Left ventricle myocardium inferior (tissue), 1 donor: ENCODE measurements at places on chromosomes 11 and 22.

DNA sequence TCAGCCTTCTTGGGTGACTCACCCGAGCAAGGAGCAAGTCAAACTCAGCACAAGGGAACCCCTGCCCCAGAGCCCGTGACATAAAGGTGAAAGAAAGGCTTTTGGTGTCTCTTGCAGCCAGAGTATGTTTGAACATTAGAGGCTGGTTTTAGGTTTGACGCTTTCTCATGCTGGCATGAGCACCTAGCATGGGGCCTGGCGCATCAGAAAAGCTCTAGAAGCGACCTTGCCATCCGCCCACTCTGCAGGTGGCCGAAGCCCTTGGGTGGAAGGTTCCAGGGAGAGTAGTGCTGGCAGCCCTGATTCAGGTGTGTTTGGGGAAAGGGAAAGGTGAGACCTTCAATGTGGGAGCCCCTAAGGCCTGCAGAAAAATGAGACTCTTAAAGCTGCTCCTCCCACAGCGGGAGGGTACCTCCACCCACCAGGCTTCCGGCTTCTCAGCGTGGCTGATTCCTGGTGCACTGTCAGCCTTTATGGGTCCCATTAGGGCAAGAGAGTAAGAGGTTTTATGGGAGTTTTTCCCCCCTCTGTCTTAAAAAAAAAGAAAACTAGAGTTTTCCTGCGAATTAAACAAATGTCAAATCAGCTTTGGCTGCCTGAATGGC is 88.4 kb downstream of the GRIK4 start:
- DNase-seq: no peak

DNA sequence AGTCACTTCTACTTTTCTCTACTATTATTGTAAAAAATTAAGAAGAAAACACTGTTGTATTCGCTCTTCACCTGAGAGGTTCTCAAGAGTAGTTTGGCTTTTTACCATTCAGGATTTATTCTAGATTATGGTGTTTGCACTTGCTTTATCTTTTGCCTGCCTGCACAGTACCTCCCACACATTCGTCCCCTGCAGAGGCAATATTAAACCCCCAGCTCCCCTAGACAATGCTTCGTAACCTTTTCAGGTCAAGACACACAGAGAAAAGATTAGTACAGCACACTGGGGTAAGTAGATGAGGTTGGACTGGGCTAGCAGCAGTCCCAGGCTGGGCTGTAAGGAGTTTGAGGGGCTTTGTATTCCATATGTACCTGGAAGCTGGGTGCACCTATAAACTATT is 62.4 kb downstream of the TNRC6B start:
- DNase-seq: no peak

DNA sequence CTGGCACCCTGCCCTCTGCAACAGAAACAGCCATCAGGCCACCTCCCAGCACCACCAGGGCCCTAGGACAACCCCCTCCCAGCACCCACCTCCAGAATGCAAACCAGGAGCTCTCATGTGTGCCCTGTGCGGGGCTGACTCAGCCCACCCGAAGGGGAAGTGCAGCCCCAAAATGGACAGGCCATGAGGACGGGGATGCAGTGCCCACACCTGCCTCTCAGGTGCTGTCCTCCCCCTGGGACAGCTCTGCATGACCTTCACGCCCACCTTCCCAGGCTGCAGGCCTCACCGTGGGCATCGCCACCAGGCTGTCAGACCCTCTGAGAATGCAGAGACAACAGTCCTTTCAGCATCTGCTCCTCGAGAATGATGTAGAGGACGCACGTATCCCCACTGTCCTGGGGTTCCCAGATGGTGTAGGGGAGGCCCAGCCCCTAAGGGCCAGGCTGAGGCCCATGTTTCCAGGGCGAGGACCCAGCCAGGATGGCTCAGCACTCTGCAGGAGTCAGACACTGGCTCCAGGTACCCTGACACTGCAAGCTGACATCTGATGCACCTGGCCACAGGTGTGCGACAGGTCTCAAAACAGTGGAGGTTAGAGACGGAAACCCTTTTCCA is 13.5 kb downstream of the MOB2 start:
- peak; percentile 9 for DNase-seq

DNA sequence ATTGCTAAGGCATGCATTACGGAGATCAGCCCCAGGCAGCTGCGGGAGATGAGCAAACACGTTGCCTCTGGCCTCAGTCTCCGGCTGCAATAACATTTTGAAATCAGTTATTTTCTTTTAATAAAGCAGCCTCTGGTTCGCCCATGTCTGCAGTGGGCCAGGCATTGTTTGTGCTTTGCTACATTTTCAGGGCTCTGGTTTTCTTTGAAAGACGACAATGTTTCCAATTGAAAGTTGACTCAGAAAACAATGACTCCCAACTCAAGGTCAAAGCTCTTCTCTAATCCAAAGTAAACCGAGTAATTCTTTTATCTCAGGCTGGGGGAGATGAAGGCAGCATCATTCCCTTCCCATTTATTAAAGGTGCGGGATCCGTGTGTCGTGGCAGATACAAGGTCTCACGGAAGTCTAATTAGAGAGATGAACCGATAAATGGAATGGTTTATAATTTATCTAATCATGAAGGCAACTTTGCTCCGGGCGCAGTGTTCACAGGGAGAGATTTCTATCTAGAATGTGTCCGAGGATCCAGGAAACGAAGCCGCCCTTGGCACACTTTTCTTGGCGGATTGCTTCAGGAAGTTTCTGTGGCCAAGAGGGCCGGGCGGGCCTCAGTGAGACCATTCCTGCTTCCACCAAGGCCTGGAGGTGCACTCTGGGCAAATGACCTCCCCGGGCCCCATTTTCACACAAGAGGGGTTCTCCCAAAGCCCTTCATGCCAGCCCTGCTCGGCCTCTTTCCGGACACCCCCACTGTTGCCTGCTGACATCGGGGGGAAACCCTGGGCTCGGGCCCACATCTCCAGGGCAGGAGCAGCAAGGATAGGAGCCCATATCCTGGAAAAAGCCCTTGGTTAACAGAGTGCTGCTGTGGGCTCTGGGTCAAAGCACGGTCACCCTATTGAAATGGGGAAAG is 811.4 kb downstream of the BRD1 start:
- DNase-seq: no peak

DNA sequence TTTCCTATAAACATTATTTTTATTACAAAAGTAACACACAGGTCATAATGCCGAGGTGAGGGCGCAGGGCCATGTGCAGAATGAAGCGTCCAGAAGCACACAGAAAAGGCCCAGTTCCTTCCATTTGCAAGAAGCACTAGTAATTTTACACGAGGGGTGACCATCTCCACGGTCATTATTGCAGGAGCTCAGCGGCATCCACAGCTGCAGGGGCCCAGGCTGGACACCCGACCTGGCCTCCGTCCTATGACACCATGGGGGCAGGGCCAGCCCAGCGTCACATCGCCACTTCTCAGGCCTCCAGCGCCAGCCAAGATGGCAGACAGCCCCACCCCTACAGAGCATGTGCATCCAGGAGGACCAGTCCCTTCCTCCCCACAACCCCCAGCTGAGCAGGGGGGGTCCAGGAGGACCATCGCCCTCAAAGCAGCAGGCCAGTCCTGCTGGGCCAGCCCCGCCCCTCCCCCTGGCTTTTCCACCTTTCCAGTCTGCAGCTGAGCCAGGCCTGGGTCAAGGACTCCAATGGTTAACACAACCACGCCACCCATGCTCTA is 3.5 kb downstream of the IGF2 start:
- peak; percentile 11 for DNase-seq

- no peak for DNase-seq
Measured at GRCh38 chr11:35250621-35251020, 111.7 kb downstream of the CD44 start.

DNA sequence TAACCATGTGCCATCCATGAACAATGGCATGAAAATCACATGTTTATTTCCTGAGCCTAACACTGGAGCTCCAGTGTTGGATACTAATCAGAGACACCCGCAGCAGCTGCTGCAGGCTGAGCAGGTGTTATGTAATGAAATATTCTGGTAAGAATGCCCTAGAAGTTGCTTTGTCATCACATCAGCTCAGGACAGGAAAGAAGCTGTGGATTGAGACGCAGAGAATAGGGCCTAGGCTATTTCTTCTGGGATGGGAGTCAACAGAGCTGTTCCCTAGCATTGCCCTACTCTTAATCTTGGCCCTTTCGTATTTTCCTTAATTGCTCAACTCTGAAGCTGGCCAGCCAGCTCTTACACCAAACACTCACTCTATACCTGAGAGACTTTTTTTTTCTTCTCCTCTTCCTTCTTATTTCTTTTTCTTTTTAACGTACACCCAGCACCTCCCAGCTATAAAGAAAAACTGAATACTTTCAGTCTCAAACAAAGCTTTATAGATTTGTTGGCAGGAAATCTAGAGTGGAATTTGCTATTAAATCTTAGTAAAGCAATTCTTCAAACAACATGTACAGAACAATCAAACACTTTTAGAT is 31.9 kb downstream of the RASSF10 start:
- DNase-seq: no peak

- no peak for DNase-seq
Measured at GRCh38 chr11:78832226-78832947, 257.7 kb upstream of the NARS2 start.

DNA sequence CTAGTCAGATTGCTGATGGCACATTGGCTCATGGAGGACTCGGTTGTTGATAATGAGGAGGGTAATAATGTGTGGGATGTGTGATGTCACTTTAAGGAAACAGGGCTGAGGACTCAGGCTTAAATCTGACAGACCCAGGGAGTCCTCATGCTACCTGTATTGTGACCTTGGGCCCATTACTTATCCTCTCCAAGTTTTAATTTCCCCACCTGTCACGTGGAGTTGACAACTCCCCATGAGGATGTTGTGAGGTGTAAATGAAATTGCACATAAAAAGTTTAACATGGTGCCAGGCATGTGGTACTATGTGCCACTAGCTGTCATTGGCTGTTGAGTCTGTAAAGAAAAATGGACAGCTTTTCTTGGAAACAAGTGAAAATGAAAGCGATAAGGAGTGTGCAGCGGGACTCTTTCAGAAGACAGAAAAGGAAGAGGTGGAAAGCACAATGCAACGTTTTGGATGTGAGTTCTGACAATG is 15.3 kb downstream of the IL10RA start:
- no peak for DNase-seq

DNA sequence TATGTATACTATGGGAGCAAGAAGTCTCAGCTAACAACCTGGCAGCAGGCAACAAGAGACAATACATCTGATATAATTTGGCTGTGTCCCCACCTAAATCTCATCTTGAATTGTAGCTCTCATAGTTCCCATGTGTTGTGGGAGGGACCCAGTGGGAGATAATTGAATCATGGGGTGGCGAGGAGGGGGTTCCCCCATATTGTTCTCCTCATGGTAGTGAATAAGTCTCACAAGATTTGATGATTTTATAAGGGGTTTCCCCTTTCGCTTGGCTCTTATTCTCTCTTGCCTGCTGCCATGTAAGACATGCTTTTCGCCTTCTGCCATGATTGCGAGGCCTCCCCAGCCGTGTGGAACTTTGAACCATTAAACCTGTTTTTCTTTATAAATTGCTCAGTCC is 6.2 kb downstream of the DNAJC24 start:
- DNase-seq: no peak

GRCh38 chr11:132111838-132112237 is 741.4 kb downstream of the NTM start:
- no peak for DNase-seq

- DNase-seq: peak; percentile 45
Measured at GRCh38 chr22:24146791-24147353, 34.4 kb upstream of the SUSD2 start.

- DNase-seq: no peak
Measured at GRCh38 chr22:46829117-46829891, 66.9 kb downstream of the TBC1D22A start.

DNA sequence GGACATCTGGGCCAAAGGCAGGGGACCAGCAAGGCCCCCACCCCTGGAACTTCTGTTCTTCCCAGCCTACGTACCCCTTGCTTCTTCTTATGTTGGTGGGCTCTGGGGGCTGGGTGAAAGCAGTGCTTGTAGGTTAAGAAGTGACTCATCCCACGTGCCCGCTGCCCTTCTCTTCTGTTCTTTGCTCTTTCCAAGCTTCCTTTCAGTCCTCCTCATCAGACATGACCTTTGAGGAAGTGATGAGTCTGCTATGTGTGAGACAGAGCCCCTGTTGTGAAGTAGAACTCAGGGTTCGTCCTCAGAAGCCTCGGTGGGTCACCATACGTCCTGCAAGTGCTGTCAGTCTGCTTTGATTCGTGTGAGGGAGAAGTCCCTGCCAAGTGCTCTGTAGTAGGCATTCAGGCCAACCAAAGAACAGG is 12.7 kb downstream of the MED15 start:
- DNase-seq: no peak

GRCh38 chr22:39401301-39401631 is 1.7 kb downstream of the TAB1 start:
- no peak for DNase-seq

- DNase-seq: no peak
Measured at GRCh38 chr22:39313258-39314001, 6.0 kb downstream of the RPL3 start.

- peak; percentile 38 for DNase-seq
Measured at GRCh38 chr11:2862395-2863275, 22.9 kb downstream of the CDKN1C start.

GRCh38 chr11:78269806-78270205 is 81.1 kb downstream of the USP35 start:
- no peak for DNase-seq

DNA sequence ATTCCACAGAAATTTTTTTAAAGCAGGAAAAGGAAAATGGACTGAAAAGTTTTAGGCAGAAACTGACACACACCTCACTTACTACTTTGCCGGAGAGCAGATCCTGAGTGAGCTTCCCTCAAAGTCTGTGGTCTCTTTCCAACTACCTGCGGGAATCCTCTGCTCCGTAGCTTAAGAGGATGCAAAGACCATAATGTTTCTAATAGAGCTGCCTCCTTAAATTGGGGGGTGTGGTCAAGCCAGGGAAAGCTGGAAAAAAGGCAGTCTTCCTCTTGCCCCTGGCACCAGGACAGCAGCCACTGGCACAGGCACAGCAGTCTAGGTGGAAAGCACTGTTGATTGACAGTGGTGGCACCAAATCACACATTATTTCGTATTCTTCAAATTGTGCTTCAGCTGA is at the start of gene ETS1:
TSS of gene ETS1 (minus strand) at position 144 of the 400 bp plus-strand sequence. CDS start 14,428 bp downstream, outside the sequence.
- no peak for DNase-seq

GRCh38 chr22:42990131-42990838 is 24.7 kb downstream of the PACSIN2 start:
- DNase-seq: no peak

GRCh38 chr11:109096266-109096665 is 325.7 kb upstream of the C11orf87 start:
- DNase-seq: no peak

DNA sequence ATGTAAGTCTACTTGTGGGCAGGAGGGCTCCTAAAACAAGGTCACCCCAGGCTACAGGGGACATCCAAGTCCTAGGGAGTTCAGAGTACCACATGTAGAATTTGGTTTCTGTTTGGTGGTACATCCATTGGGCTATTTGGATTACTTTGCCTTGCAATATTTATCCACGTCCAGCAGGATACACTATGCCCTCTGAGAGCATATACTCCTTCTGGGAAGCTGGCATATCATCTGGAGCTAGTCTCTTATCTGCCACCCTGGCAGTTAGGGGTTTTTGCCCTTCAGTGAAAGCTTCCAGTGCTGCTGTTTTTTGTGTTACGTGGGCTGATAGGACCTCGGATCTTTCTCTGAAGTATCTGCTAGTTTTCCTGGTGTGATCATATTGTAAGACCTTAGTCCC is 7.3 kb downstream of the LMO2 start:
- DNase-seq: no peak
